Hippocampal formation (tissue), 2 donors: ENCODE measurements at places on chromosomes 1 and 21.

- DNase-seq: no peak
These were observed 137.1 kb downstream of the PCBP3 start for GRCh38 chr21:45780647-45781046.

GRCh38 chr1:101820071-101820470, 176.7 kb downstream of the OLFM3 start:
- no peak for DNase-seq

DNA sequence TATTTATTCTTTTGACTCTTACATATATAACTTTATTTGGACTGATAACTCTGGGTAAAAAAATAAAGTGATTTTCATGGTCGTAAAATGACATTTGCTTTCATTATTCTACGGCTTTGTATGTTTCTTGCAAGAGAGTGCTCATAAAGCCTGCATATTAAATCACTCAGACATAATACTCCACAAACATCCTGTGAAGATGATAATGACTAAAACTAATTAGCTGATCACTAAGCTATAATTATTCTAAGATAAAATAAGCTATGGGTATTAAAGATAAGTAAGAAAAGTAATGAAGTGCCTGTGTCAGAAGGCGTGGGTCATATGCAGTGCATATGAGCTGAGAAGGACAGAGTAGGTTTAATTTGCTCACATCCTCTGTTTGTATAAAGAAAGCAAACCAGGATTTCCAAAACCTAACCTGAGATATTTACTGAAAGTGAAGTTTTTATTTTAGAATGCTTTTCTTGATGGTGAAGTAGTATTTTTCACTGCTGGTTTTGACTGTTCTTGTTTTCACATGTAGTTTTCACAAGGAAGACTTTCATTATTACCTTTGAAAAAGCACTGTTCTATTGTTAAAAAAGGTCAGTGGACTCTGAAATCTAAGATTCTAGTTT, 278.8 kb downstream of the AMY1C start:
- no peak for DNase-seq

GRCh38 chr21:14092834-14093560, 117.8 kb downstream of the LIPI start:
- DNase-seq: no peak

DNA sequence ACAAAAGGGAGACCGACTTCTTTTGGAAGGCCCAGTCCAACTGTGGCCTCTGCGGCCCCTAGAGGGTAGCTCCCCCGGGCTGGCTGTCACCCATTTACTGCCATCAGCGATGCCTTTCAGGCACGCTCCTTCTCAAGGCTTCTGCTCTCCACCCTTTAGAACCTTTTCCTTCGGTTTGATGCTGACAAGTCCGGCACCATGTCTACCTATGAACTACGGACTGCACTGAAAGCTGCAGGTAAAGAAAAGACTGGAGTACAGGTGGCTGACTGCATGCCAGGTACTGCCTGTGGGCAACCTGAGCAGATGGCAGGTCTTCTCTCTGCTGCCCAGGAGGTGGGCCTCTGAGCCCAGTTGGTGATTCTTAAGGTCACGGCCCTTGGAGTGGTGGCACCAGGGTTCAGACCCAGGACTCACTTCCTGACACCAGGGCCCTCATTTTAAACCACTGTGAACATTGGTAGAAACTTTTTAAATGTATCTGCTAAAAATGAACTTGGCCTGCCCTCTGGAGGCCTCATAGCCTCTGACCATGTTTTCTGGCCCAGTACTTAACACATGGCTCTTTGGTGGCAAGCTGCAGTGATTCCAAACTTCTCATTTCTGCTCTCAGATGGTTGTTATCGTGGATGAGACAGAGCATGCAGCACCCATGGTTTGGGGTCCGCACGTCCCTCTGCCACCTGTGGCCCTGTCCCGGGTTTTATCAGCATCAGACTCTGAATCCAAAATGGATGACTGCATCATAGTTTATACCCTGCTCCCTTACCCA, 45.7 kb downstream of the CAPN9 start:
- no peak for DNase-seq

DNA sequence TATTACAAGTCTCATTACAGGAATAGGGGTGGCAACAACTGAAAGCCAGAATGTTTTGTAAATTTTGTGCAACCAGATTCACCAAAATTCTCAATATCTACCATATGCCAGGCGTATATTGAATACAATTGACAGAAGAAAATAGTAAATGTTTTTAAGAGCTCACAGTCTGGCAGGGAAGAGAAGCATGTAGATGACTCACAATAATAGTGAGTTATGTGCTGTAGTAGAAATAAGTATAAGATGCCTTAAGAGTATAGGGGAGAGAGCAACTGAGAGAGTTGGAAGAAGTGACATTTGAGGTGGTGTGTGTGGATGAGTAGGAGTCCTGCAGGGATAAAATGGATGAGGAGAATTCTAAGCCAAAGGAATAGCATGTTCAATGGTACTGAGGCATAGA, 170.5 kb upstream of the FGGY start:
- DNase-seq: no peak

DNA sequence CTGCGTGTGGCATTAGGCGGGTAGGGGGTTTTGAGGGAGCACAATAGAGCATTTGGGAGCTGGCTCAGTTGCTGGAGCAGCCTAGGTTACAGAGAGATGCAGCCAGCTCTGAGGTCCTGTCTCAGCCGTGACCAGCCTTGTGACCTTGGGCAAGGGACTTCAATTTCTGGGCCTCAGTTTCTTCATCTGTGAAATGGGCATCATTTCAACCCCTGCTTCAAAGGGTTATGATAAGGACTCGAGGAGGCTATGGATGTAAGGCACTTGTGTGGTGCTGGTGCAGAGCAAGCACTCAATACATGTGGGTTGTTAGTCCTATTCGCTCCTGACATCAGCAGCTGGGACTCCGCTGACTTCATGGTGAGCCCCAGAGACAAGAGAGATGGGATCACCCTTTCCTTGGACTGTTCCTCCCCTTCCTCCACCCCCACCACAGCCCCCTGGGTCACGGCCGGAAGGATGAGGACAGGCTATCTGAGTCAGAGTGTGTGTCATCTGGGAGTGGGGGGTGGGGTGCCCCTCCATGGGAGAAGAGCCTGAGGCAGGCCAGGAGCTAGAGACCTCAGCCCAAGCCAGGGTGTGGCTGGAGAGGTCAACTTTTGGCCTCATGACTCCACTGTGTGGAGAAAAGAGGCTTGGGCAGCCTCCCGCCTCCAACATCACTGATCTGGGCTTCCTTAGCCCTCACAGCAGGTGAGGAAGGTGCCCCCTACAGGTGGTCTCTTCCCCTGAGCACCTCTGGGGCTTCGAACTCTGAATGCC, 71.4 kb upstream of the ZBTB40 start:
- DNase-seq: no peak

DNA sequence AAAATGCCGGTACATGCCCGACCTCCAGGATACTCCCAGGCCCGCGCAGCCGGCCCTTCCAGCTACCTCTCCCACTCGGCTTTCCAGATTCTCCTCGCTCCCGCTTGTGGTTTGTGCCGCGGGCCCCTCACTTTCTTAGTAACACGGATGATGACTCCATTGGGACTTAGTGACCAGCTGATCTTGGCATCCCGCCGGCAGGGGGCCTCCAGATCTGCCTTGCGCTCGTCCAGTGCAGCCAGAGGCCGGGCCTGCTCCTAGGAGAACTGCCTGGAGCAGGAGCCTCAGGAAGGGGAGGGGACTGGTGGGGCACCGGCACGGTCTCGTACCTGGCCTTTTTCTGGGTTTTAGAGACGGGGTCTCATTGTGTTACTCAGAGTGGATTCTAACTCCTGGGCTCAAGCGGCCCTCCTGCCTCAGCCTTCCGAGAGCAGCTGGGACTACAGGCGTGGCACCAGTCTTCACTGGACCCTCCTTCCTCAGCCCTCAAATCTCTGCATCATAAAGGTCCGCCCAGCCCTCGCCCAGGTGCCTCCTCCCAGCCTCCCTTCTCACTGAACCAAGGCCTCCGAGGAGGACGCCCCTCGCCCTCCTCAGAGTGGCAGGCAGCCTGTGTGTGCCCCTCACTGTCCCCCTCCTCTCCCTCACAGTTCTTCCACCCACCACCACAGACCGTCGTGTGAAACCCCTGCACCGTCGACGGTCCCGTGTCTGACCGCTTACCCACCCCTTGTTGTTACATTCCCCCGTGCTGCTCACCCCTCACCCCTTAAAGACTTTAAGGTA, 78.6 kb downstream of the SLC25A24 start:
- DNase-seq: no peak

GRCh38 chr1:160429702-160430535, 29.6 kb downstream of the VANGL2 start:
- no peak for DNase-seq

- no peak for DNase-seq
These were observed 5.5 kb upstream of the ILDR2 start for GRCh38 chr1:166980818-166981217.

- DNase-seq: no peak
These were observed 56.5 kb downstream of the TRIM33 start for GRCh38 chr1:114454539-114454938.

GRCh38 chr1:197129698-197130097, 16.8 kb downstream of the ASPM start:
- no peak for DNase-seq

GRCh38 chr21:45427331-45428271, 22.6 kb downstream of the COL18A1 start:
- DNase-seq: no peak

DNA sequence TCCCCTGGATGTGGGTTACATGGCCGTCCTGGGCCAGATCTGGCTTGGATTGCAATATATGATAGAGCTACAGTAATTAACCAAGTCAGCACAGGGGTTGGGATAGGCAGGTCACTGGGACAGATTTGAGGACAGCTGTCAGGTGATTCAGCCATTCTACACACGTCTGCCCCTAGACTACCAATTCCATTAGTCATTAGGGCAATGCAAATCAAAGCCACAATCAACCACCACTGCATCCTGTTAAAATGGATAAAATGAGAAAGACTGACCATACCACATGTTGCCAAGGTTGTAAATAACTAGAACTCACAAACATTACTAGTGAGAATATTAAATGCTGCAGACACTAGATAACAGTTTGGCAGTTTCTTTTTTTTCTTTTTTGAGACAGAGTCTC, 16.0 kb downstream of the C21orf58 start:
- DNase-seq: no peak

DNA sequence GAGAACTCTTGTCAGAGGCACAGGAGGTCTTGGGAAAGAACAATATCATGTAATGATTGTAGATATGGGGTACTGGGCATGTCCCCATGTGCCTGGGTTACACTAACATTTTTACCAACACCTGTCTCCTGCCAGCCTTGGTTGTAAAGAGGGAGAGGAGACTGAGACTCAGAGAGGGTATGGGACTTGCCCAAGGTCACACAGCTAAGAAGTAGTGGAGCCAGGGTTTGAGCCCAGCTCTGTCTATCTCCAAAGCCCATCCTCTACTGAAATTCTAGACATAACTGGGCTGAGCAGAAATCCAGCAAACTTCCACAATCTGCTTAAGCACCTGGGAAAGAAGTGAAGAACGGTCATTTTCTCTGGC, 2.6 kb upstream of the THEMIS2 start:
- DNase-seq: no peak

GRCh38 chr1:9066945-9067807, 2.3 kb downstream of the SLC2A5 start:
- no peak for DNase-seq

DNA sequence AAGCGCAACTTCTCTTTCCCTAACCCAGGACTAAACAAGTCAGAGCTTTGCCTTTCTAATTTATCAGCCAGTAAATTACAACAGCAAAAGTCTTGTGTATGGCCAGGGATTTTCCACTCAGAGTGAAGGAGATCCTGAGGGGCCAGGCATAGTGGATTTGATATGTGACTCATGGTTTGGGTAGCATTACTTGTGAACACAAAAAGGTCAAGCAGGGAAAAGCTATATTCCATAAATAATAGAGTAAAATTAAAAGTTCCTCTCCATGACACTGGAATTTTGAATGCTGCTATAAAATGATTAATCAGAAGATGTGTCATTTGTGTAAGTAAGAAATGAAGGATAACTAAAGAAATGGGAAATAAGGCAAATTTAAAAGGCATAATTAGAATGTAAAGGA, 284.8 kb downstream of the HLX start:
- no peak for DNase-seq

DNA sequence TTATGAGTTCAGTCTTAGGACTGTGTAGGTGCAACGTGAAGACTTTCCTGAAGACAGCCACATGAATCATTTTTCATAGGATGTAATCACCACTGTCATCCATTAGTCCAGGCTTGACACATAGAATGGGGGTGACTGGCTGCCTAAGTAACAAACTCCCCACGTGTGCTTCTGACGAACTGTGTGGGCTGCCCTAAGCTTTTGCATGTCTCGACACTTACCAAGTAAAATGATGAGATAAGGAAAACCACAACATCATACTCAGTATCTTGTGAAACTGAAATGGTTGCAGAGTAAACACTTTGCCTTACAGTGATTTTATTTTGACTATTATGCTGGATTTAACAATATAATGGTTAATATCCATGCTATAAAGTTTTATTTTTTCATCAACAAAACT, 19.5 kb downstream of the ERG start:
- no peak for DNase-seq

GRCh38 chr1:97680894-97681293, 239.9 kb downstream of the DPYD start:
- no peak for DNase-seq

DNA sequence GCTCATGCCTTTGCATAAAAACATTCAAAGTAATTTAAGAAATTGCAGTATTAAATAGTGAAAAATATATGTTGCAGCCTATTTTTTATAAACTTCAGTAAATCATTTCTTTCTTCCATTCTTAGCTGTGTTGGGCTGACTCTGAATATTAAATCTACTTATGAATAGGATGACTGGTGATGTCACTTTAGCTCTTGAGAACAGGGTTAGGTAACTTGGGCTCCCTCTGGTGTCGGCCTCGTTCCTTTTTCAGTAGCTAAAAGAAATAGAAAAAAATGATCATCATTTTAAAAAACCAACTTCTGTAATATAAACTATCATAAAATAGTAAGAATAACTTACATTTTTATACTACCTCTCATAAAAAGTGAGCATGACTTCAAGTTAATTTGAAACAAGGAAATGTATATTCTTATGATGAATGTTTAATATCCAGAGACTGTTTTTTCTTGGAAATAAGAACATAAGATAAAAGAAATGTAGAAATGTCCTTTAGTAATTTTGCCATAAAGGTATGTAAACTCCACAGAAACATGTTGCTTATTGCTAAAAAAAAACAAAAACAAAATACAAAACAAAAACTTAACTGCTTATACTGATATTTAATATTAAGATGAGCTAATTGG, 26.8 kb upstream of the NCAM2 start:
- peak; percentile 96 for DNase-seq
